ENCODE measurements at places on chromosomes 12 and 14. TPM values are rescaled to one million over a fixed set of nuclear protein-coding genes. Genes with fewer than 3 reads are reported as not detected.

The IL26 gene
- 0.10 TPM for polyA plus RNA-seq

The GTF2A1 gene
- 20.7 TPM for polyA plus RNA-seq

The PIK3C2G gene
- polyA plus RNA-seq: 2.1 TPM

The NR4A1 gene
- 139 TPM for polyA plus RNA-seq

The KERA gene
- 0.22 TPM for polyA plus RNA-seq

The HHIPL1 gene
- 0.94 TPM for polyA plus RNA-seq

The PLD4 gene
- 11.1 TPM for polyA plus RNA-seq

The TNFAIP2 gene
- 21.0 TPM for polyA plus RNA-seq

The GYS2 gene
- 0.03 TPM for polyA plus RNA-seq

The ACRBP gene
- polyA plus RNA-seq: 4.0 TPM

The RTL1 gene
- polyA plus RNA-seq: 0.16 TPM

- no peak for DNase-seq
Measured at GRCh38 chr12:104825408-104825807, 132.7 kb downstream of the SLC41A2 start.

- DNase-seq: no peak
Measured at GRCh38 chr12:57104292-57104910, 6.8 kb downstream of the STAT6 start.

DNA sequence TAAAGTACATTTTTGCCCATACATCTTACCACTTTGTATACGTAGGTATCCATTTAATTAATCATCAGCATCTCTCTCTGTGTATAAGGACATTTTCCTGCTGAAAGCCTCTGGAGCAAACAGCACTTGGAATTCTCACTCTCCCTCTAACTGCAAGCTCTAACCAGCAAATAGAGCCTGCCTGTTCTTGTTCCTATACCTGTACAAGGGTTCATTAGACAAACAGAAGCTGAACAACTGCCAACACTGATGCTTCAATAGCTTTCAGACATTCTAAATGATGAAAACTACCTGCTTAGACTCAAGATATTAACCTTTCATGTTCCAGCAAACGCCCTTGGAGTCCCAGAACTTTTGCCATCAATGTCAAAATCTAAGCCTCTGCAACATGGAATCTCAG lies 98.0 kb downstream of the KCNH5 start:
- DNase-seq: no peak

DNA sequence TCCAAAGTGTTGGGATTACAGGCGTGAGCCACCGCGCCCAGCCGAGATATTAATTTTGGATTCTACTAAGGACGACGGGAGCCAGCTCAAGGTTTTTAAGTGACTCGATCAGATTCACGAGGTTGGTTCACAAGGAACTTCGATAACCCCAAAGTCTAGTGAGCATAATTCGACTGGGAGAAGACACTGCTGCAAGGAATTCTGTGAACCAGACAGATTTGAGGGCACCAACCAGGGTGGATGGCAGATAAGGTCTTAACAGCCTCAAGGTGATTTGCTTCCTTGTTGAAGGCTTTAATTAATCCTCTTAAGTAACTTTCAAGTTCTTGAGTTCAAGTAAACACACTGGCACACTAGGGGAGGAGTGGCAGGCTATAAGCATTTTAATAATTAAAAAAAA lies 1.1 kb upstream of the KLHDC2 start:
- DNase-seq: peak; percentile 73

DNA sequence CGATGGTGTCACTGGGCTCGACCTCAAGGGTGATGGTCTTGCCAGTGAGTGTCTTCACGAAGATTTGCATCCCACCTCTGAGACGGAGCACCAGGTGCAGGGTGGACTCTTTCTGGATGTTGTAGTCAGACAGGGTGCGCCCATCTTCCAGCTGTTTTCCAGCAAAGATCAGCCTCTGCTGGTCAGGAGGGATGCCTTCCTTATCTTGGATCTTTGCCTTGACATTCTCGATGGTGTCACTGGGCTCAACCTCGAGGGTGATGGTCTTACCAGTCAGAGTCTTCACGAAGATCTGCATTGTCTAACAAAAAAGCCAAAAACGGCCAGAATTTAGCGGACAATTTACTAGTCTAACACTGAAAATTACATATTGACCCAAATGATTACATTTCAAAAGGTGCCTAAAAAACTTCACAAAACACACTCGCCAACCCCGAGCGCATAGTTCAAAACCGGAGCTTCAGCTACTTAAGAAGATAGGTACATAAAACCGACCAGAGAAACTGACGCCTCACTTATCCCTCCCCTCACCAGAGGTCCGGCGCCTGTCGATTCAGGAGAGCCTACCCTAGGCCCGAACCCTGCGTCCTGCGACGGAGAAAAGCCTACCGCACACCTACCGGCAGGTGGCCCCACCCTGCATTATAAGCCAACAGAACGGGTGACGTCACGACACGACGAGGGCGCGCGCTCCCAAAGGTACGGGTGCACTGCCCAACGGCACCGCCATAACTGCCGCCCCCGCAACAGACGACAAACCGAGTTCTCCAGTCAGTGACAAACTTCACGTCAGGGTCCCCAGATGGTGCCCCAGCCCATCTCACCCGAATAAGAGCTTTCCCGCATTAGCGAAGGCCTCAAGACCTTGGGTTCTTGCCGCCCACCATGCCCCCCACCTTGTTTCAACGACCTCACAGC lies 717 bp downstream of the UBC start:
- DNase-seq: peak; percentile 88

DNA sequence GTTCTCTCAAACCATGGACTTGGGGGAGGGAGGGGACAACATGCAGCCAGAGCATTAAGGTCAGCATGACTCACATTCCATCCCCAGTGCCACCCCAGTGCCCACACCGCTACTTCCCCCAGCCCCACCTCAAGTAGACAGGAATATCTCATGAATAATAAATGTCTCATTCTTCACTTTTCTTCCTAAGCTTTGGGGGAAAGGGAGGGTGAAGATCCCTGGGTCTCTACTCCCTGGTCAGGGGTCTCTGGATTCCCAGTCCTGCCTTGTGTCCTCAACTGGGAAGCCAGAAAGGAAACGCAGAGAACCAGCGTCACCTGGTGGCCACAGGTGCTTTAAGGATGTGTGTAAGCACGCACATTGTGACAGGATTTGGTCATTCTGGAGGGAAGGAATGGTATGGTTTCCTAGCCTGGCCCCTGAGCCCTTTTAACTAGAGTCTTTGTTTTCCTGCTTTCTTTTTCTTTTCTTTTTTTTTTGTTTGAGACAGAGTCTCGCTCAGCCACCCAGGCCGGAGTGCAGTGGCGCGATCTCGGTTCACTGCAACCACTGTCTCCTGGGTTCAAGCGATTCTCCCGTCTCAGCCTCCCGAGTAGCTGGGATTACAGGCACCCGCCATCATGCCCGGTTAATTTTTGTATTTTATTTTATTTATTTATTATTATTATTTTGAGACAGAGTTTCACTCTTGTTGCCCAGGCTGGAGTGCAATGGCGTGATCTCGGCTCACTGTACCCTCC lies 3.4 kb downstream of the GPR84 start:
- peak; percentile 68 for DNase-seq

- DNase-seq: no peak
Measured at GRCh38 chr12:87329076-87329863, 699.9 kb downstream of the C12orf50 start.

GRCh38 chr14:23110579-23111365 lies 6.0 kb upstream of the CIROP start:
- DNase-seq: no peak

DNA sequence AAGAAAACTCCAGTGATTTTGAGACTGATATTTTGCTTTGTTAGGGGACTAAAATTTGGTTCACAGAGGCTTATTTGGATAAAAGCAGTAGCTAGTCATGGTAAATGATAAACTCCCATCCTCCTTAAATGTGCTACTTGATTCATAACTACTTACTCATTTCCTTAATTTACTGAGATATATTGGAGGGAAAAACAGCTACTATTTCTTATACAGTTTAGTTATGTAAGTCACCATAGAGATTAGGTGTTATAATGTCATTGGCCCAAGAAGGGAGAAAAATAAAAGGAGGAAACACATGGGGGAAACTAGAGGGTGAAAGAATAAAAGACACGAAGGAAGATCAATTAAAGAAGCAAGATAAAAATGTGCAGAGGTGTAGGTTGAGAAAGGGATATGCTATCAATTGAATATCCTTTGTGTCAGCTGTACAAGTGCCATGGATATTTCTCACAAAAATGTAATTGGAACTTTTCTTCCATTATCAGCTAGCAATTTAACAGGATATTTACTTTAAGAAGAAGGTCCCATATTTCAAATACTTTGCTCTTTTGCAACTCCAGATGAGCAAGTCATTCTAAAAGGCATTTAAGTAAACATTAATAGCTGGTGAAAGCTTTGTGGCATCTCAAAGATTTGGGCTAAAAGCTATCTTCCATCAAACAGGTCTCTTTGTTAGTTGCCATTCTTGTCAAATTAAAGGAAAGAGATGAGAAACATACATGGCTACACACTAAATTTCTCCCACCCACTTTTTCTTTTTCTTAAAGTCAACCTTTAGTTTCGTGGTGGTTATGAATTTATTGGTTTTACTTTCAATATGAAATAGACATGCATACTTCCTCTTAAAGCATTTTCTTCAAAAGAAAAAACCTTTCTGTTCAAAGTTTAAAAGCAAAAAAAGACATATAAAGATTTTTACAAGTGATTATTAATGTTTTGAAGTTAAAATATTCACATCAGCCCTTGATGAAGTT lies 439.5 kb downstream of the CCER1 start:
- DNase-seq: no peak

GRCh38 chr12:70393787-70394499 lies 27.9 kb downstream of the KCNMB4 start:
- peak; percentile 47 for DNase-seq

- DNase-seq: no peak
Measured at GRCh38 chr14:91373591-91374254, 43.9 kb downstream of the CCDC88C start.

GRCh38 chr14:95953111-95953724 lies 76.6 kb downstream of the TUNAR start:
- DNase-seq: no peak

- no peak for DNase-seq
Measured at GRCh38 chr12:94561943-94562411, 88.4 kb downstream of the TMCC3 start.

- DNase-seq: no peak
Measured at GRCh38 chr14:72822946-72823611, 70.8 kb downstream of the DPF3 start.

GRCh38 chr12:127310548-127310947 lies 956.4 kb upstream of the TMEM132C start:
- no peak for DNase-seq

DNA sequence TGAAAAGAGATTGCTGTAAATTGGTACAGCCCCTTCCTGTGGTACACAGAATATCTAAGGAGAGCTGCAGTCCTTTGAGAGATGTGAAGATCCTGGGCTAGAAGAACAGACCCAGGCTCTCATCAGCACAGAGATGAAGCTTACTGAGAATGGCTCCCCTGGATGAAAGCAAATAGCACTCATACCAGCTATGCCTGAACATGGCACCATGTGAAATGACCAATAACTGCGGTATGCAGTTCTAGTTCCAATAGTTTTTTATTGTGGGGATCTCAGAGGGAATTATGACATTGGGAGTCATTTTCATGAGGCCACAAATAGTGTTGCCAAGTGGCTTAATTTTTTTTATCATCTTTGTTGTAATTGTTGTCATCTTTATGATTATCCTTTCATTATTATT lies 15.4 kb upstream of the TRHDE start:
- no peak for DNase-seq

- no peak for DNase-seq
Measured at GRCh38 chr14:68767248-68767645, 25.6 kb downstream of the ZFP36L1 start.

GRCh38 chr12:131454418-131455217 lies 256.3 kb upstream of the SFSWAP start:
- peak; percentile 50 for DNase-seq

DNA sequence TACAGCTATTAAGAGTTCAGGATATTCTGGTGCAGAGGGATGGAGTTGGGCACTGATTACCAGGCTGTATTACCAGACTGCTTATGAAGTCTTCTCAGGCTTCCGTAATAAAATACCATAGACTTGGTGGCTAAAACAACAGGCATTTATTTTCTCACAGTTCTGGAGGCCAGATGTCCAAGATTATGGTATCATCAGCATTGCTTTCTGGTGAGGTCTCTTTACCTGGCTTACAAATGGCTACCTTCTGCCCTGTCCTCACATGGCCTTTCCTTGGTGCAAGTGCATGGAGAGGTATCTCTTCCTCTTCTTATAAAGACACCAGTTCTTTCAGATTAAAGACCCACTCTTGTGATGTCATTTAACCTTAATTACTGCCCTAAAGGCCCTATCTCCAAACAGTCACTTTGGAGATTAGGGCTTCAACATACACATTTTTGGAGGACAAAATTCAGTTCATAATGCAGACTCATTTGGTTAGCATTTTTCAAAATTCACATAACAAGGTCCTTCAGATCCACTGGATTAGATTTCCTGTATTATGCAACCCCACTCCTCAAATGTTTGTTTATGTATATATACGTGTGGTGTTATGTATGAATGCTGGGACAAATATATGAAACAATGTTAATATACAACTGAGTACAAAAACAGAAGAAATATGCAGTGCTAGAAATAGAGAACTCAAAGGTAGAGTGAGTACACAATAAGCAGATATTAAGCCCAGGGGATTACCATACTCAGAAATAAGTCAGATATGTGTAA lies 9.3 kb upstream of the ATP2B1 start:
- no peak for DNase-seq

DNA sequence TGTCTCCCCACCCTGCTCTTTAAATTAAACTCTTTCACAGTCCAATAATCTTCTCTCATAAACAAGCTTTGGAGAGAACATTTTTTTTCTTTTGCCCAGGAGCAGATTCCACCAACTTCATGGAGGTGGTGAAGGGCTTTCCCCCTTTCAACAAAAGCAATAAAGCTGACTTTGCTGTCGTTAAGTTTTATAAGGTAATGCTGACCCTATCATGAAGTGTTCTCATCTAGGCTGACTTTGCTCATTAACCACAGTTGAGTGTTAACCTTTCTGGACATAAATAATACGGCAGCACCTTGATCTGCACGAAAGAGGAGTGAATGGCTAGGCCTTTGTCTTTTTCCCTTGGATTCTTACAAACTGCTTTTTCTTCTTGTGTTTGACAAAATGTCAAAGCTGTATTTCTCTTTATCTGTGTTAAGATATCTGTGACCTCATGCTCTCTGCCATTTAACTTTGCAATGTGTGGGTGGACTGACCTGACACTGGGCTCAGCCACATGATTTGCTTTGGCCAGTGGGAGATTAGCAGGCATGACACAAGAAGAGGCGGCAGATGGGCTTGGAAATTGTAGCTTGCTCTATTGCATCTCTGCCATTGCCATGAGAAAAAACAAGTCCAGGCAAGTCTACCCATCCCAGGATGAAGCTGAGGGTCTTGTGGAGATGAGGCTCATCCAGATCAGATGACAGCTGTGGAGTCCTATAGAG lies 470.9 kb upstream of the CCDC196 start:
- peak; percentile 26 for DNase-seq

- peak; percentile 23 for DNase-seq
Measured at GRCh38 chr14:93655078-93655750, 133.1 kb downstream of the PRIMA1 start.

GRCh38 chr12:126747530-126748149 lies 1519.3 kb upstream of the TMEM132C start:
- DNase-seq: no peak

GRCh38 chr12:7872566-7873319 lies at the start of gene SLC2A14:
Gene SLC2A14 (minus strand): TSS chr12:7872915. CDS start chr12:7869880, 3,035 bp downstream.
- DNase-seq: no peak

GRCh38 chr12:5379749-5380496 lies 52.0 kb upstream of the NTF3 start:
- no peak for DNase-seq

All from large intestine (tissue), 12 donors.